ENCODE measurements at places on chromosomes 3 and 15.

GRCh38 chr15:53693729-53694475, 65.6 kb downstream of the WDR72 start:
- DNase-seq = no peak

DNA sequence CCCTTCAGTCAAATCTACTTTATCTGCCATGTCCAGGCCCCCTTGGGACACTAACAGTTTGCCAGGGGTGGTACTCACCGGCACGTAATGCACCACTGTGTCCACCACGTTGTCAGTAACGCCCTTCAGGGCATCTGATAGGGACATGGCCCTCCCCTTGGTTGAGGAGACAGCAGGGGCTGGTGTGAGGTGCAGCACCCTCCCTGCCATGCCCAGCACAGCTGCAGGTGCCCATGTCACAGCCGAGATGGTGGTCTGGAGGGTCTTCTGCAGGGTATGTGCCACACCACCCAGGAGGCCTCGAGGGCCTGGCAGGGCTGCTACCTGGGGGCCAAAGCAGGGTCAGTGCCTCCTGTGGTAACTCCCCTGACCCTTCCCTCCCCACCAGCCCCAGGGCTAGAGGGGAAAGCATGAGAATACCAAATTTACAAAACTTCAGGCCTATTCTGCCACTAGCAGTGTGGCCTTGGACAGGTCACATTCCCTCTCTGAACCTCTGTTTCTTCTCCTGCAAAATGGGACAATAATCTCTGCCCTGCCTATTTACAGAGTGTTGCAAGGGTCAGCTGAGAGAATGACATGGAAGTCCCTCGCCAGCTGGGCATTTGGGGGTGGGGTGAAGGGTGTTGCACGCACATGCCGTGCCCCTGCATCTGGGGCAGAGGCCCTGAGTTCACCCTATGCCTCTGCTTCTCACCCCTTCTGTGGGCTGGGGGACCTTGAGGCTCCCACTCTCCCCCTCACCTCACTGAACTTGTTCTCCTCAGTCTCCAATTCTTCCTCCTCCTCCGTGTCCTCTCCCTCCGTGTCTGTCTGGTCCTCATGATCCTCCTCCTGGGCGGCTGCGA, 11.8 kb upstream of the KIF7 start:
- no peak for DNase-seq

DNA sequence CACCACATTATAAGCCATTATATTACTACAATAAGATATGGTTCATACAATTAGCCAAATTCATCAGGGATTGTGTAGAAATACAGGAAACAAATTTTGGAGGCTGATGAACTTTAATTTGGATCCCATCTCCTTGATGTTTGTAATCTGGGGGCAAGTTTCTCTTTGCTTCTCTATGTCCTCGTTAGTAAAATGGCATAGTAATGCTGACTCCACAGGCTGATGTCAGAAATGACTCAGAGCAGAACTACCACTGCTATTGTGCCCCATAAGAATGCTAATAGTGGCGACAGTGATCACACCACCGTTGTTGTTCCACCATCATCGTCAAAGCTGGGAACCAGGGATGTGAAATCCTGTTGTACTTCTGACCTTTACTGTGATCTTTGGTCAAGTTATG, 722.3 kb upstream of the LMCD1 start:
- DNase-seq = no peak

- no peak for DNase-seq
These were observed 51.1 kb downstream of the ZBTB11 start for GRCh38 chr3:101625879-101626278.

- DNase-seq = peak; percentile 33
These were observed 30.1 kb upstream of the SPTSSB start for GRCh38 chr3:161401389-161401788.

DNA sequence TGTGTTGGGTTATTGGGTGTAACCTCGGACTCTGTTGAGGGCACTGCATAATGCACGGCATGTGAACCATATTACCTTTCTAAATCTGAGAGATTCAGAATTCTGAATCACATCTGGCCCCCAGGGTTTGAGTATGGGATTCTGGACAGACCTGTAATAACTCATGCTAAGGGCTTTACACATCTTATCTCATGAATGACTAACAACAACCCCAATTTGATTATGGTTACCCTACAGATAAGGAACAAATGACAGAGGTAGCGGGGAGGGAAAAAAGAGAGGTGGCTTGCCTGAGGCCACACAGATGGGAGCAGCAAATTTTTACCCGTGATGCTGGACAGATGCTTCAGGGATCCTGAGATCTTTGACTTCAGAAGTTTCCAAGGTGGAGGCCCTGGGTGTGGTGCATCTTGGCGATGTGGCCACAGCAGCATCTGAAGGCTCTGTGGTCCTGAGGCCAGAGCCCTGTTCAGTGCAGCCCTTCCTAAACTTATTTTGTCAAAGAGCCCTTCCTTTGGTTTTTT, 43.8 kb downstream of the POMGNT2 start:
- DNase-seq = no peak

DNA sequence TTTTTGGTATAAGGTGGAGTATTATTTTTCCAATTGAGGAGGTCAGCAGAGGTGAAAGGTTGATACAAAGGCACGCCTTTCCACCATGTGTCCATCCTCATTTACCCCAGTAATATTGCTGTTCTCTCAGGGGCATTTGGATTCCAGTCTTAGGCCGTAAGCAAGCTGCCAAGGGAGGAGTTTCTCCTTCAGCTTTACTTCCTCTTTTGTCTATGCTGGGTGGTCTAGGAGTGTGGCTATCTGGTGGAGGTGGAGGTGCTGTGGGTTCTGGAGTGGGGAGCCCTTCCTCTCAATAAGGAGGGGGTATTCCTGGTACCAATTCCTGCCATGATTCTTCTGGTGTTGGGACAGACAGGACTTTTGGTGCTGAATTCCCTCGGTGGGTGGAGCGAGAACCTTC, 340.6 kb downstream of the KCNH8 start:
- no peak for DNase-seq

- DNase-seq = no peak
These were observed 41.0 kb downstream of the LEKR1 start for GRCh38 chr3:156867174-156867573.

- no peak for DNase-seq
These were observed 892.0 kb downstream of the NAALADL2 start for GRCh38 chr3:175751089-175751488.

DNA sequence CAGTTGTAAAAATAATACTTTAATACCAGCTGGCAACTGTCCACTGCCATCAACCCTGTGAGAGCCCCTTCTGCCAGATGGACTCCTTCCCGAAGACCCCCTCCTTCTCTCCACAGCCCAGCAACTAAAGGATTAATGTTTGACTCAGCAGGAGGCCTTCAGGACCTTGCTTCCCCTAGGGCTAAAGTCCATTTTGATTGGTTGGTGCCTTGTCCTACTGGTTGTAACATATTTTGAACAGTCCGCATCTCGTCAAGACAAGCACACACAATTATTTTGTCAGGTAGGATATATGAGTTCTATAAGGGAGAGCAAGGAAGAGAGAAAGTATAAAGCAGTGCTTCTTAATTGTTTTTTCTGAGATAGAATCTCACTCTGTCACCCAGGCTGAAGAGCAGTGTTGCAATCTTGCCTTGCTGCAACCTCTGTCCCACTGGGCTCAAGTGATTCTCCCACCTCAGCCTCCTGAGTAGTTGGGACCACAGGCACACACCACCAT, 18.6 kb downstream of the ACOX2 start:
- no peak for DNase-seq

DNA sequence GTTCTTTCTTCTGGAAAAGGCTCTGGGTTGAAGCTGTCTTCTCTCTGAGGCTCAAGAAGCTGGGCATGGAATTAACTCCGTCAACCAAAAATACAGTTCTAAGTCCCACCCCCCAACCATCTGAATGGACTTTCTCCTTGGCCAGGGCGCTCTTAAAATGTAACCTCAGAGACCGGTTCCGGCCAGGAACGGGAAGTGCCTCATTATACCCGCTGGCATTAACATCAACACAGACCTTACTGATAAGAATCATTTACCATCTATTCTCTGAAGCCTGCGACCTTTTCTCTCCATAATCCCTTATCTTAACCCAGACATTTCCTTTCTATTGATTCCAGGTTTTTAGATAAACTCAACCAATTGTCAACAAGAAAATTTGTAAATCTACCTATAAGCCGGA, 64.7 kb downstream of the ATP1B3 start:
- no peak for DNase-seq

GRCh38 chr15:72237029-72237852, 6.3 kb upstream of the PKM start:
- DNase-seq = peak; percentile 98

DNA sequence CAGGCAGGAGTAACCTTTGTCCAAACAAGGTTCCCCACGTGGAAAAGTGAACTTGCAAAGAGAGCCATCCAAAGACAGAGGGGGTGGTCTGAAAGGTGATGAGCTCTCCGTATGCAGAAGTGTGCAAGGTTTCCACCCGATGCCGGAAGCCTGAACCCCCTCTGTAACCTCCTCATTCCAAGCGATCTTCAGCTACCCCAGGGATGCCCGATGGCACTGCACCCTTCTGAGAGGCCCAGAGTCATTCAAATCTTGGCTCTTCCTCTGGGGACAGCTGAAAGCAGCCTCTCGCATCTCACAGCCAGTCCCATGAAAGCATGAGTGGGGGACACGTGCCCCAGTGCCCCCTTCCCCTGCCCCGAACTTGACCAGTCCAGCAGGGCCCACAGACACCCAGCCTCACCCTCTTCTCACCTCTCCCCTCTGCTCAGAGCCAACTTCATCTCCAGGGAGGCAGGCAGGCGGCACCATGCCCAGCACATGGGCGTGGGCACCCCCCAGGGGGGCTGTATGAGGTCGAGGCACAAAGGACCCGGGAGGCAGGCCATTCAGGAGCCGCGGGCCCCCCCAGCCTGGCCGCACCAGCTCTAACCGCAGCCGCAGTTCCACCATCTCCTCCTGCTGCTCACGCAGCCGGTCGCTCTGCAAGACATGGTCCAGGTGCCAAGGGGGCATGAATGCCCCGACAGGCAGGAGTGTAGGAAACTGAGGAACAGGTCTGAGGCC, 8.7 kb downstream of the KIF7 start:
- DNase-seq = no peak

- peak; percentile 68 for DNase-seq
These were observed 7.0 kb upstream of the TM4SF18 start for GRCh38 chr3:149340310-149340933.

GRCh38 chr3:22971497-22971896, 231.6 kb upstream of the UBE2E2 start:
- DNase-seq = no peak

GRCh38 chr3:129003578-129004112, 2.5 kb downstream of the EFCC1 start:
- no peak for DNase-seq

- DNase-seq = no peak
These were observed 286.2 kb upstream of the UBE2E1 start for GRCh38 chr3:23519314-23520208.

- DNase-seq = no peak
These were observed 2.1 kb upstream of the DOCK3 start for GRCh38 chr3:50672656-50673055.

- no peak for DNase-seq
These were observed 32.2 kb downstream of the GRM2 start for GRCh38 chr3:51739110-51739509.

DNA sequence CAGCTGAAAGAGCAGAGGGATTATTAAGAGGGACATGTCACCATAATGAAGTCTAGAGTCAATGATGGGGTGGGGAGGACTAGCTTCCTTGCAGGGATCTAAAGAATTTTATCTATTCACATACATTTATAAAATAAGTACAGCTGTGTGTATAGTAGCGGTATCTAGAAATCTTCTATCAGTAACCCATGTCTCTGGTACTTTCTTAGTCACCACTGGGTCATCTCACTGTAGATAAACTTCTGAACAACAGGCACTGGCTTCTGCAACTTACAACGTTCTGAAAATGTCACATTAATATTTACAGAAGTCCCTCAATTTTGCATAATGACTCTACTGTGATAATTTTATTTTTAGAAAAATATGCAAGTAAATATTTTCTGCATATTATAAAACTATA, 401.7 kb downstream of the TBC1D5 start:
- peak; percentile 17 for DNase-seq

- DNase-seq = no peak
These were observed 548.1 kb upstream of the LMCD1 start for GRCh38 chr3:7953449-7954014.

GRCh38 chr3:13141183-13141582, 68.0 kb upstream of the IQSEC1 start:
- no peak for DNase-seq

DNA sequence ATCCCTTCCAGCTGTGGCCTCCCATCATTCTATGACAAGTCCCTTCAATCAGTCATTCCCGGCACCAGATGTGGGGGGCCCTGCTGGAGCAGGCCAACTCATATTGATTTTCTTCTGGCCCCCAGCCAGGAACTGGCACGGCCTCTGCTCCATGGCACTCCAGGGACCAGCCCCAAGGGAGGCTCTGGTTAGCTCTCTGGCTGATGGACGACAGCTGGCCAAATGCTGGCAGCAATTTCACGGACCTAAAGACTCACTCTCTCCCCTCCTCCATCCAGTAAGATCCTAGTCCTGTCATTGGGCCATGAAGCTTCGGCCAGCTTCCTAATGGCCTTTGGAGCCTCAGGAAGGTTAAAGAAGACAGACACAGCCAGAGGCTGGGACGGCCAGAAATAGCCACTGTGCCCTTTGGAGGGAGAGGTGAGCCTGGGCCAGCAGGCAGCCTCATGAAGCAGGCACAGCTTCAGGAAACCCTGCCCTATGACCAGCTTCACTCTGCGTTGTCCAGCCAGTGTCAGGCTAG, 131.0 kb downstream of the MEX3B start:
- DNase-seq = no peak

DNA sequence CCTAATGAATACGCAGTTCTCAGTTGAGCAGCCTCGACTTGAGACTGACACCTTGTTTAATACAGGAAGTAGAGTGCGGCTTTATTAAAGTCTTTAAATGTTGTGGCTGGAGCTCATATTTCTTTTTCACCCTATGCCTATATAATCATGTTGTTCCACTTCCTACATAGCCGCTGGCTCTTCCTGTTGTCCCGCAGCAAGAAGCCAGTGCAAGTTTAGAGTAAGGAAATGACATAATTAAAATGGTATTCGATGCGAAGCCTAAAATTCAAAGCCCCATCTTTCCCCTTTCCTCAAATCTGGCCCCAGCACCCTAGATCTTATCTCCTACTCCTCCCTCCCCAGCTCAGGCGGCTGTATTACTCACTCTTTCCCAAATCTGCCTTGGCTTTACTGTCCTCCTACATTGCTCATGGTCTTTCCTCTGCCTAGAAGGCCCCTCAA, 7.5 kb upstream of the PHLDB2 start:
- DNase-seq = peak; percentile 89

- no peak for DNase-seq
These were observed 129.8 kb downstream of the SATB1 start for GRCh38 chr3:18295171-18295920.

DNA sequence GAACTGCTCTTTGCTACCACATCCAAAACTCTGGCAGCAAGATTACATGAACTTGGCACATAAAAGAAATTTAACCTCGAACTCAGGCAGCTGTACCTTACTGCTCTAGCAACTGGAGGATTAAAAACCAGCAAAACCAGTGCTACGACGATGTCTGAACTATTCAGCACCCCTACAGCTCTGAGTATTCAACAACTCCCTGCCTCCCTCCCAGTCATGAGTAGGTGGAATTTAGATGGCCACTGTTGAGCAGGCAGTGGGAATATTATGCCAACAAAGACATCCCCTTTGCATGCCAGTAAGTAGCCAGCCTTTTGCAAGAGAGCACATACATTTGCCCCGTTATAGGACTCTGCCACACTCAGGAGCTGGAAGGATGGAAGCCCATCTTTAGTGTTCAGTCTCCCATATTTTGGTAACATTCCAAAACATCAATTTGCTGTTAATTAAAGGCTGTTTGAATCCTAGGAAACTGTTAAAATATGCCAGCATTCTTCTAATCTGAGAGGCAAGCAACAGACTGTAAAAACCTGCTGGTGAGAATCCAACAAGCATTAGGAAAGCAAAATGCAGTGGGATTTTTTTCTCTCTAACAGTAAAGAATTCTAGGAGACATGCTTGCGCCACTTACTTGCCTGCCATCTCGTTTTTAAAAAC, 85.4 kb downstream of the ZNF385D start:
- no peak for DNase-seq

Measured in fibroblast of villous mesenchyme (primary cell).